Right renal pelvis (tissue), 4 donors: ENCODE measurements at places on chromosomes 5 and 9. TPM values are rescaled to one million over a fixed set of nuclear protein-coding genes. Genes with fewer than 3 reads are reported as not detected.

- no peak for DNase-seq
These were observed 308.8 kb upstream of the PANK3 start for GRCh38 chr5:168887931-168888330.

- DNase-seq = no peak
These were observed 46.3 kb downstream of the NAA35 start for GRCh38 chr9:85987236-85987635.

DNA sequence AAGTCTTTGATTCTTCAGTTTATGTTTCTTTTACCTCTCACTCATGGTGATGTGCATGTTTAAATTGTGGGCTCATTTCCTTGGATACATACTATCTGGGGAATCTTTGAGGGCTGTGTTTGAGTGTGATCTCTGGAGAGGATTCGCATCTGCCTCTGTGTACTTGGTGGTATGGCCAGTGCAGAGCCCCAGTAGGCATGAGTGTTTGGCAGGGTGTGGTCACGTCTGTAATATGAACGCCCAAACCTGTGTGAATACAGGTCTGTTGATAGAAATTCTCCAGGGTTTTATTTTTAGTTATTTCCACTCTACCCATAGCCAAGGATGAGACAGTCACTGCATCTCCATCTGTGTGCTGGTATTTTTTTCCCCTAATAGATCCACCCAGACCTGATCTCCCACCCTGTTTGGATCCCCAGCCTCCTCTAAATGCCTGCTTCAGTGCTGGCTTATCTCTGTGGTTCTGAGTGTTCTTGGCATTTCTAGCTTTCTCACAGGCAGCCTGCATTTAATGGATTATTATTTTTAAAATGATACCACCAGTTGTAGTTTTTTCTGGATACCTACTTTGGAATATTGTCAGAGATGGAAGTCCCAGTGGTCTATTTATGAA lies 37.5 kb downstream of the TJP2 start:
- no peak for DNase-seq

GRCh38 chr9:121945281-121945680 lies 147.8 kb downstream of the TTLL11 start:
- DNase-seq = no peak

DNA sequence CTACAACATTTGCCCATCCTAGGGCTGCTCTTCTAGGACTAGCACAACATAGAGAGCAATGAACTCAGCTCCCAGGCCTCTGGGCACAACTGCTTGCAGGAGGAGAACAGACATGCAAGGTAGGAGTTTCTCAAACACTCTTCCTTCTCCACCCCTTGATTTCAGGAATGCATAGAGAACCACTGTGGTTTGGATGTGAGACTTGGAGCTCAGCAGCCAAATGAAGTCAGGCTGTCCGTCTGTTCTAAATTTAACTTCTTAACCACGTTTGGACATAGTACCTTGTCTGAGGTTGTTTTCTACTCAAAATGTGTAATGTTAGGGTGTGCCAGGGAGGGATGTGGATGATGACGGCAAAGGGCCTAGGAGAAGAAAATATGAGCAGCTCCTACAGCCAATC lies 515.1 kb upstream of the TNC start:
- no peak for DNase-seq

DNA sequence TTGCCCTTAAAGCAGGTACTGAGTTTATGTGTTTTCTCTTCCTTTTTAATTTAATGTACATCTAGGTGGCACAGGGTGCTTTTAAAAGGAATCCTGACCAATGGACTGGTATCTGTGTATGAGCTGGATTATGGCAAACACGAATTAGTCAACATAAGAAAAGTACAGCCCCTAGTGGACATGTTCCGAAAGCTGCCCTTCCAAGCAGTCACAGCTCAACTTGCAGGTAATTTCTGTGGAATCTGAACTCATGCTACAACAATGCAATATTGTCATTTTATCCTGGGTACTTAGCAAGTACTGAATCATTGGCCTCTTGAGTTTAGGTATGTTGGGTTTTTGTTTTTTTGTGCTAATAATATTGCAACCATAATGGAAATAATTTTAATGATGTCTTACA lies 14.4 kb upstream of the TMOD1 start:
- no peak for DNase-seq

DNA sequence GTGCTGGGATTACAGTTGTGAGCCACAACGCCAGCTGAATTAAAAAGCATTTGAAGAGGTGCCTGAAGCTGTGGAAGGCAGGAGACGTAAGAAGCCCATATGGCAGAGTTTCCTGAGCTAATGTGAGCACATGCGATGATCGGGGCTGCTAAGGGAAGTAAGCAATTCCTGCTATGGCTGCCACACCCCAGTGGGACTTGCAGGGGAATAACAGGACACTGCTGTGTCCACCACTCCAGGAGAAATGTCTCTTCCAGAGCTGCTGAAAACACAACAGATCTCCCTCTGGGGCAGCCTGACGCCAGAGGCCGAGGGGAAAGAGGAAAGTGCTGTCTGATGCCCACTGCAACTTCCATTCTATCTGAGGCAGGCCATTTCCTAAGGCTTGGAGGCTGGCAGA lies 46.2 kb upstream of the ANKRD55 start:
- no peak for DNase-seq

DNA sequence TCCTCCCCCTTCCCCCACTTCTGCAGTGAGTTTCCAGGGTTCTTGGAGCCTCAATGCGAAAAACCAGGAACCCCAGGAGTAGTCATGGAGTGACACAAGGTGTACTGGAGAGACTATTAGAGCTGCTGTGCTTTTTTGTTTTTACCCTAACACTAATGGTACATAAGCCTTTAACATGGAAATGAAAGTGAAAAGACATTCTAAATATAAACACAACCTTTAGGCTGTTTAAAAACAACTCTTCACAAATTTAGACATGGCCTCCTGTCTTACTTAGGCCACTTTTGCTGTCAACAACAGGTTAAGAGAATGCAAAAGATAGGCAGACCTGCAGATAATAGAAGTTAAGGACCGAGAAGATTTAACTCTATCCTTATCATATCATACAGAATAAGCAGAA lies 232.2 kb downstream of the DENND1A start:
- DNase-seq = no peak

DNA sequence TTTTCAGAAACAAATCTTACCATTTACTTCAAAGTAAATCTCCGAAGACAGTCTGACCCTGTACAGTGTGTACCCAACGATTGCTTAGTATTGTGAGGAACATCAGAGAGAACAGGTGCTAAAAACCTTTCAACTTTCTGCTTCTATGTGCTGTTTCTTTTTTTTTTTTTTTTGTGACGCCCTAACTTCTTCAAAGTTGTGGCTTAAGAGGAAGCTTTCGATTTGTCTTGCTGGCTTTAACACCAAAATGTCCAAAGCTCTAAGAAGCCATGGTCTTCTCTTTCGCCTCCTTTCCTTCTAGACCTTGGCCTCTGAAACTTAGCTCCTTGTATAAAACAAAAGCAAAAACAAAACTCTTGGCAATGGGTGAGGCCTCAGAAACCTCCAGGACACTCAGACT lies 1.2 kb downstream of the TNFSF8 start:
- DNase-seq = no peak

DNA sequence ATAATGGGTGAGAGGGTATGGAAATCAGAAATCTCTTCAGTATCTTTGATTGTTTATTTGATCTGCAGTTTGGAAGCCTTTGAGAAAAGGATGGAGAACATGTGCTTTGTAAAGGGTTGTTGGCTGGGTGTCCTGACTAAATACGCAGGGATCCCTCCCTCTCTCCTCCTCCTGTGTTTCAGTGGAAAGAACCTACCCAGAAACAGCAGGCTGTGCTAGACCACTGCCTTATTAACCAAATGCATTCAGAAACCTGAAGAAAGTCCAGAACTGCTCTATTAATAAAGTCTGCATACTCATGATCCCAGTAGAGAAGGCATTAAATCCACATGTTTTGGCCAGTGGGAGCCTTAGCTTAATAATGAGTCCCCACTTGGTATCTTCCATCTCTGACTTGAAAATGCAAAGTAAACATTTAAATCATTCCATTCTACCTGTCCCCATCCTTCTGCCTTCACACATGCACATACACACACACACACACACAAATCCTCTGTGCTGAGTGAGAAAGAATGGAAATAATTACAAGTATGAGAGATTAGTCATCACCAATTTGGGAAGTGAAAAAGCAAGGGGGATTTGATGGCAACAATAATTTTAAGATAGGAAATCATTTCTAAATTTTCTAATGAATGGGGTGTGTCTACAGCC lies 10.0 kb upstream of the LECT2 start:
- no peak for DNase-seq

DNA sequence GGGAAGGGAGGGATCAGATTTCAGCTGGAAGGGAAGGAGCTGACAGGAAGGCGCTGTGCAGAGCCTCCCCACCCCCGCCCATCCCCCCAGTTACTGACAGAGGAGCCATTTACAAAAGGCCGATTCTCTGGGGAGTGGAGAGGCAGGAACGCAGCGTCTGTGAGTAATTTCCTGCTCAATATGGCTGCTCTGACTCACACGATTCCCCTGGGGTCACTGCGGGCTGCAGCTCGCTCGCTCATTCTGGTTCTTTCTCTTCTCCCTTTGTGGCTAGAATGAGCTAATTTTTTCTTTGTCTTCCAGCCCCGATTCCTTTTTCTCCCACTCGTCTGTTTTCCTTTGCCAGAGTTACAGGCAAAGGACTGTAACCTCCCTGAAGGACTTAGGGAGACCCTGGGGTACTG lies 28.8 kb downstream of the PTPA start:
- DNase-seq = peak; percentile 96

- no peak for DNase-seq
These were observed 136.9 kb upstream of the RFX3 start for GRCh38 chr9:3662671-3663070.

GRCh38 chr5:135828782-135829127 lies 5.7 kb upstream of the SLC25A48 start:
- DNase-seq = no peak

DNA sequence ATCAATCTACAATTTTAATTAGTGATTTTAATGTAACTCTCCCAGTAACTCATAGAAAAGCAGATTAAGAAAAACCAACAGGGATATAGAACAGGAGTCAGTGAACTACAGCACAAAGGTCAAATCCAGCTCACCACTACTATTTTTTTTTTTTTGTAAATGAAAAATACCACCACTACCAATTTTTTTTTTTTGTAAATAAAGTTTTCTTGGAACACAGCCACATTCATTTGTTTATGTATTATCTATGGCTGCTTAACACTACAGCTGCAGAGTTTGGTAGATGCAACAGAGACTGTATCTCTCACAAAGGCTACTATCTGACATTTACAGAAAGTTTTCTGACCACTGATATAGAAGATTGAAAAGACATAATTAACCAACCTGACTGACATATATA lies 11.7 kb downstream of the ZNF510 start:
- no peak for DNase-seq

- no peak for DNase-seq
These were observed 1.4 kb downstream of the RASGEF1C start for GRCh38 chr5:180207593-180207992.

The NUTM2G gene
- 0.59 TPM for polyA plus RNA-seq

The NIPAL4 gene
- 1.8 TPM for polyA plus RNA-seq

The CCL21 gene
- 28.0 TPM for polyA plus RNA-seq

The CATSPER3 gene
- polyA plus RNA-seq = 1.1 TPM

The LCNL1 gene
- 0.08 TPM for polyA plus RNA-seq

The FST gene
- polyA plus RNA-seq = 18.1 TPM

The THBS4 gene
- 14.7 TPM for polyA plus RNA-seq
